Fibroblast of skin of abdomen (primary cell): ENCODE measurements at places on chromosomes 11 and 22.

- DNase-seq, result peak; percentile 95
These were observed 163.4 kb downstream of the ADAMTS15 start for GRCh38 chr11:130611791-130612251.

DNA sequence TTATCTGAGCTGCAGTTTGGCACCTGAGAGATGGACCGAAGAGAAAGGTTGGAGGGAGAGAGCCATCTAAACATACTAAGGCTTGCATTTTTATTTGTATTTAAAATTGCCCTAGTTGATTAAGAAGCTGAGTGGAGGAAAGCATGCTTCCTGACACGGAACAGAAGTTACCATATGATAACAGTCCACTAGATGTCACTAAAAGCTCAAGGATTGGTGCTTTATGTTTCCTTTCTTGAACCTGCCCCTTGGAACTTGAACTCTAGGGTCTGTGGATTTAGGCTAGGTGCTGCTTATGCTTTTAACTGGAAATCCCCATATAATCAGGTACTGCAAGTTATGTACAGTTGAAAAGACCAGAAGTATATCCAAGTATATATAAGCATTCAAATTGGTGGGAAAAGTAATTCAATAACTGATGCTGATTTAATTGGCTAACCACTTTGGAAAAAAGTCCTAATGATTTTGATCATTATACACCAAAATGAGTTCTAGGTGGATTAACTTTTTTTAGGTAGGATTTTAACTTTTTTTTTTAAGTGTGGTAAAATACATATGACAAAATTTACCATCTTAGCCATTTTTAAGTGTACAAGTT is 9.5 kb downstream of the RBMXL2 start:
- peak; percentile 37 for DNase-seq

DNA sequence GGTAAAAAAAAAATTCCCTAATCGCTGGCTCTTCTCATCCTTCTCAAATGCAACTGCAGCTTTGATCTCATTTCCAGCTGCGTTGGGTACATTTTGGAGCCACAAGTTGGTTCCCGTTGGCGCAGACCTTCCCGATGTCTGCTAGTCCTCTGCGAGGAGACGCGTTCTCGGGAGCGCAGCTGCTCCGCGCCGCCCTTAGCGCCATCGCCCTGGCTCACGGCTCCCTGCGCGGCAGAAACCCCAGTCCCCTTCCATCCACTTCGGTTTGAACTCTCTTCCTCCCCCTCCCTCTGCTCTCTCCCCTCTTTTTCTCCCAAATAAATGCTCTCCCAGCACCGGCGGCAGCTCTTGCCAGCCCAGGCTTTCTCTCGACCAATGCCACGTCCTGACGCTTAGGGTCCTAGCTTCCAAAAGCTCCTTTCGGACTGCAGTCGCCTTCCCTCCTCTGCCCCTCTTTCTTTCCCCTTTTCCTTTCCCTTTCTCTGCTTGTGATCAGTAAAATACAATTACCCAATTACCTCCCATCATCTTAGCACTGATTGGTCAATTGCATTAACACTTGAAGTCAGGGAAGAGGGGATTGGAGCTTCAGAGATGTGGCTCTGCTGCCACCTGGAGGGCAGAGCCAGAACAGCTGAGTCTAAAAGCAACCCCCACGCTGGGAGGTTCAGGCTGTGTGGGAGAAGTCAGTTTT is 1165.7 kb downstream of the LRRC4C start:
- peak; percentile 92 for DNase-seq

DNA sequence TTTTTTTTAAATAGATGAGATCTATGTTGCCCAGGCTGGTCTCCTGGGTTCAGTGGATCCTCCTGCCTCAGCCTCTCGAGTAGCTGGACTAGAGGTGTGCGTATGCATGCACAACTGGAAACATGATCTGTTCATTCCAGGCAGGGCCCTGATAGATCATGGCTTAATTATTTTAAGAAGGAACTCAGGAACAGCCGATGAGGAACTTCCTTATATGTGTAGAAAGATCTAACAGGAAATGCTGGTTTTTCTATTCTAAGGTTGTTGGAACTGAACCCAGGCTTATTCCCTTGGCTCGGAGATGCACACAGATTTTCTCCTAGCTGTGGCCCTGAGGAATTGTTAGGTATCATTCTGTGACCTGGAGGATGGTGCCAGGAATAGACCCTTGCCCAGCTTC is 32.4 kb downstream of the SPECC1L start:
- no peak for DNase-seq

DNA sequence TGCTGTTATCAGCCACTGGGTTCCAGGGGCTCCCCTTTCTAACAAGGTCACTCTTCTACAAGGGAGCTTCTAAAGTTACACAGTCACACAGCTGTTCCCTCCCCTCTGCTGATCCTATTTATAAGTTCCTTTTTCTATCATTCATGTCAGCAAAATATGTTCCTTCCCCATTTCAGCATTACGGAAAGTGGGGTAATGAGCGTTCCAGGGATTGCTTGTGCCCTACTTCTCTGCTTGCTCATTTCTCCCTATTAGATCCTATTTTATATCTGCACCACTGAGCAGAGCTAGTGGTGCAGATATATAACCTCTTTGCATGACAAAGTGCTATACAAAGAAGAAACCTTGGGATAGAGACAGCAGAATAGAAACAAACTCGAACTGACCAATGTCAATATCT is 22.7 kb upstream of the PLEKHB1 start:
- DNase-seq, result no peak

- DNase-seq, result peak; percentile 22
These were observed 46.7 kb upstream of the PARVA start for GRCh38 chr11:12330485-12331231.

DNA sequence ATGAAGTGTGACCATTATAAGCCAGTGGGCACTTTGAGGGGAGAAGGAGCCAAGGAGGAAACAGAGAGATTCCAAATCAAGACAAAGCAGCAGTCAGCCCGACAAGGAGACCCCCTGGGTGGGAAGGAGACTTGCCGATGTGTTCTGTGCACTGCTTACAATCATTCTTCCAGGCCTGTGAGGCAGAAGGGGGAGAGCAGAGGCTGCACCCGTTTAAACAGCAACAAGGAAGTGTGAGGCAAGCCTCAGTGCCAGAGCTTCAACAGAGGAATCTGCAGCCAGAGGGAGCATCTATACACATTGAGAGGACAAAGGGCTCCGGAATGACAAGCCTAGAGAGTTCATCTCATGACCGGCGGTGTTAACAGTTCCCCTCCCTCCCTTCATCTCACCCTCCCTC is 121.1 kb downstream of the NXPE2 start:
- DNase-seq, result no peak

- no peak for DNase-seq
These were observed 9.5 kb downstream of the MAP4K2 start for GRCh38 chr11:64793271-64794160.

DNA sequence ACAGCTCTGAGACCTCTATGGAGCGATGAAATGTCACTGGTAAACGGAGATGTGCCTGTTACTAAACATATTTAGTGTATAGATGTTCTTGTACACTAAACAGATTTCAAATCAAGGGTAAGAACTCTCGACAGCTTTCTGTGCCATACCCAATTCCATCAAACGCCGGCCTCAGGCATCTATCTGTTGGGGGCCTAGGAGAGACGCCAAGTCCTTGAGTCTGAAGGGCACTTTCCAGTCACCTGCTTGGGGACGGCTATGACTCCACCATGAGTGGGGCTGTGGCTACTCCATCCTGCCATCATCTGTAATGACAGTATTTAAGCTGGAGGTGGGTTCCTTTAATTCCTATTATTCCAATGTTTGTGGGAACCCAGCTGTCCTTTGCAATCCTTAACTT is 87.8 kb downstream of the SHANK2 start:
- no peak for DNase-seq

GRCh38 chr11:129224538-129224937 is 32.4 kb upstream of the ARHGAP32 start:
- DNase-seq, result no peak

DNA sequence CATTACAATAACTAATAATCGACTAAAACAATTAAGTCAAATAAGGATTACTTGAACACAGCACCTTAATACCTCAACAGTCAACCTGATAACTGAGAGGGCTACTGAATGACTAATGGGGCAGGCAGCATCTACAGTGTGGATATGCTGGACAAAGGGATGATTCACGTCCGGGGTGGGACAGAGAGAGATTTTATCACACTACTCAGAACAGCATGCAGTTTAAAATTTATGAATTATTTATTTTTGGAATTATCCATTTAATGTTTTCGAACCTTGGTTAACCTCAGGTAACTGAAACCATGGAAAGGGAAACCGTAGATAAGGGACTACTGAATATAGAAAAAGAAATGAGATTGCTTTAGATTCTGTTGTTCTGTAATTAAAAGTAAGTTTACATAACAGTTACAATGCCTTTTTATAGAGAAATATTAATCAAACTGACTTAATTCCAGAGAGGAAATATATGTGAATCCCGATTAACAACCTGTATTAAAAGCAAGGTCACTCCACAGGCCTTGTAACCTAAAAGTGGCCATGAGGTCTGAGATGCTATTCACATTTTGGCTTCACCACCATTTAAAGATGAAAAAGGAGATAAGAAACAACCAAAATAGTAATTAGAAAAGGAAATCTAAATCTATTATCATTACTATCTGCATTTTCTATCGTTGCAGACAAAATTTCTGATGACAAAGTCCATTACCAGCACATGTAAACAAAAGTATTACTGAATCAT is 119.0 kb upstream of the TP53AIP1 start:
- DNase-seq, result peak; percentile 15

GRCh38 chr11:22778642-22779041 is 51.0 kb downstream of the SVIP start:
- no peak for DNase-seq

GRCh38 chr11:102216433-102217075 is 100.7 kb upstream of the BIRC3 start:
- DNase-seq, result no peak

- DNase-seq, result peak; percentile 71
These were observed 122.4 kb downstream of the WT1 start for GRCh38 chr11:32312865-32313403.

- peak; percentile 44 for DNase-seq
These were observed 2.3 kb downstream of the PRSS23 start for GRCh38 chr11:86802601-86803051.

- DNase-seq, result peak; percentile 84
These were observed 9.4 kb downstream of the EHD1 start for GRCh38 chr11:64868904-64869570.

- no peak for DNase-seq
These were observed 32.7 kb upstream of the HTR3A start for GRCh38 chr11:113942256-113942655.

GRCh38 chr11:95229199-95229992 is 1.6 kb downstream of the SESN3 start:
- peak; percentile 17 for DNase-seq

DNA sequence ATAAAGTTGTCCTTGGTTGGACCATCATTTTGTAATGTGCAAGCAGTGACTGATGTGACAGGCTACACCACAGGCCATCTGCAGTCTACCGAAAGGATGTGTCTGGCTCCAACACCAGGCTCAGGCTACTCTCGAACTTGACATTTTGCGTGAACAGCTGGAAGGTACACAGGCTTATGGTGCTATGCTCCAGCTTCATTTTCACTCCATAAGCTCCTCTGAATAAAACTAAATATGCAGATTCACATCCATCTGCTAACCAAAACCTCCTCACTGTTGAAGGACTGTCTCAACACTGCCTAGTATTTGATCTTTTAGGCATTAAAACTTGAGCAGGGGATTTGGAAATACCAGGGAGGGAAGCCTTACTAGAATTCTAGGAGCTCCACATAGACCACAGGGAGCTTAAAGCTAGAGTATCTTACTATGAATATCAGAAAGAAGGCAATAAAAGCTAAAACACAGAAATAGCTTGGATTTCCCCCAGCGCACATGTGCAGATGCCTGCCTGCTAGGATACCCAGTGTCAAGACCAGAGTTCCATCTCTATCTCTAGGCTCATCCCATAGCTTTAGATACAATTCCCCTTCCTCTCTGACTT is 383.9 kb upstream of the FAT3 start:
- DNase-seq, result no peak

DNA sequence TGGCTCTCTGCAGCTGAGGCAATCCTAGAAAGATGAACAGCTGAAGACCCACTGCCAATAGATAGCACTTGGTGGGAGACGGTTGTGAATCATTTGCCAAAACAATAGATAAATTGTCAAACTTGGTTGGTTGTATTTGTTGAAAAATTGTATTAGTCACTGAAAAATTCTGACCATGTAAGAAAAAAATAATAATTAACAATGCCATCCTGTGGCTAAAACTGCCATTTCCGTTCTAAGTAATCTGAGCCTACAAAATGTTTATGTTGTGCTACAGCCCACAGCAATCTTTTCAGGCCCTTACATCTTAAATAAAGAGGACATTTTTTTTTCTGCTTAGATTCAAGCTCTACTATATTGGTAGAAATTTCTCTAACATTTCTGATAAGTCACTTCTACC is 103.2 kb upstream of the ANO3 start:
- peak; percentile 12 for DNase-seq

DNA sequence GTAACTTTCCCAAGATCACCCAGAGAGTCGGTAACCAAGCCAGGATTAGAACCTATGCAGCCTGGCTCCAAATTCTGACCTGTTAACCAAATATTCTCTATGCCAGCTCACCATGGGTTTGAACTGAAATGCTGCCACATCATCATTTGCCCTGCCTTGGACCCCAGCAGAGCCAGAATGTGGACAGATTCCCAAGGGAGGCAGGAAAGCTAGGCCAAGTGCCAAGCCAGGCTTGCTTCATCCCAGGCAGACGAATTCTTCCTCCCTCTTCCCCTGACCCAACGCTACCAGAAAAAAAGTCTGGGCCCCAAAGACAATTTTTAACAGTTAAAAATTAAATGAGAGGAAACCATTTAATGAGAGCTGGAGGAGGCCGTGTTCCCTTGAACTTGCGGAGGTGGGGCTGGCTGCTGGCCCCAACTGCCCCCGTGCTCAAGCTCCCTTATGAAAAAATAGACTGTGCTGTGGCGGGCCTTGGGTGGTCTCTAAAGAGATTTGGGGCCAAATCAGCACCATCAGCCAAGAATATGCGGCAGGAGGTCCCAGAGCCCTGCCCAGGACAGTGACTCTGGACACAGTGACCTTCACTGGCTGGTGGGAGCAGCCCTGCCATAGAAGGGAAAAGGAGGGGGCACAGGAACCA is 184.1 kb upstream of the SYT13 start:
- DNase-seq, result peak; percentile 66

DNA sequence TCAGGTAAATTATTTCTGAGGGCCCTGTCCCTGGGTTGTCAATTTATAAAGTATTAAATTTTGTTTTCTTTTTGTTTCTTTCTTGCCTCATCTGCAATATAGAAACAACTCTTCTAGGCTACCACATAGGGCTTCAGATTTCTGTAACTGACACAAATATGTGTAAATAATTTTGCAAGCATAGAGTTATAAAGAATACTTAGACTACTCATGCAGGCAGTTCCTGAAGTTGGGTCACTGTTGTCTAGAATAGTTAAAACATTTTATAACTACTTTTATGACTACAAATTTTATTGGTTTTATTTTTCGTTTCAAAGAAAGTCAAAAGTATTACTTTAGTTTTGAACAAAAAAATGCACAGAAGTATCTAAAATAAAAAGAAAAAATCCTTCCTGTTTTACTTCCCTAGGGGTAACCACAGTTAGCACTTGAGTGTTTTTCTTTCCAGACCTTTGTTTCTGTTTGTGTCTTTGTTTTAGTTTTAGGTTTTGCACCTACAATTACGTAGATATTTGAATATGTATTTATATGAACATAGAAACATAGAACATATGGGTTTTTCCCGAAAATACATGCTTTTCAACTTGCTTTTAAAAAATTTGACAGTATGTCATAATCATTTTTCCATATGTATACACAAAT is 12.4 kb upstream of the TMEM123 start:
- DNase-seq, result no peak

- peak; percentile 86 for DNase-seq
These were observed 22.9 kb upstream of the ABTB2 start for GRCh38 chr11:34380696-34381095.

- DNase-seq, result no peak
These were observed 109.9 kb downstream of the CSNK2A3 start for GRCh38 chr11:11243209-11243589.
